ENCODE measurements at places on chromosomes 3 and 15.

DNA sequence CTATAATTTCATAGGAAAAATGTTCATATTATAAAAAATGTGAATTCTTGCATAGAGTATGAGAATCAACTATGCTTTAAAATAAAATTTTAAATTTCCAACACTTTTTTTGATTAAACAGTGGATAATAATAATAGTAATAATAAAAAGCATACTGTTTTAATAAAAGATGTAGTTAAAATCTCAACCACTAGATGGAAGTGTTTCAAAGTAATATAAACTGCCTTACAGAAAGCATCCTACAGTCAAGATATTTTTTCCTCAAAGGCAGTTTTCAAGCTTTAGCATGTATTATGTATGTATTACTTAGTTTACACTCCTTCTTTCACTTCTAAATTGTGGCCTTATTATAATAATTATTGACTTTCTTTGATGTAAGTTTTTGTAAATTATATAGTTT lies 217.5 kb downstream of the CHL1 start:
- DNase-seq, result no peak

- DNase-seq, result no peak
Observed at GRCh38 chr3:112736386-112736785, 95.4 kb upstream of the CCDC80 start.

GRCh38 chr3:12611117-12611516 lies 52.8 kb downstream of the RAF1 start:
- no peak for DNase-seq

- no peak for DNase-seq
Observed at GRCh38 chr3:168544097-168544957, 448.6 kb upstream of the GOLIM4 start.

GRCh38 chr3:12993517-12994356 lies 79.5 kb downstream of the IQSEC1 start:
- peak; percentile 34 for DNase-seq

DNA sequence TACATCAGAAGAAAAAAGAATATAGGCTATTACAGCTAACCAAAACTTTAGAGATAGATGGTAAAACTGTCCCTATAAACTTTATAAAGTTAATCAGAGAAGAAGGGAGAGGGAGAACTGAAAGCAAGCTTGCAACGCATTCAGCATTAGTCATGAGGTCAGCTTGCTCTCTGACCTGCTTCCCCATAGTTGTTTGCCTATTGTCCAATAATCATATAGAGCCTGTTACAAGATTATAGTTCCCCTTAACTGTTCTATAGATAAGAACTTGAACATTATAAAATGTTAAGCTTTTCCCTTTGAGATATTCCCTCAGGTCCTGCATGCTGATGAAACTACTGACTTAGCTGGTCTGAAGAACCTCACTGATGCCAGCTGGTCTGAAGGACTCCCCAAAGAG lies 74.5 kb downstream of the CPNE4 start:
- no peak for DNase-seq

DNA sequence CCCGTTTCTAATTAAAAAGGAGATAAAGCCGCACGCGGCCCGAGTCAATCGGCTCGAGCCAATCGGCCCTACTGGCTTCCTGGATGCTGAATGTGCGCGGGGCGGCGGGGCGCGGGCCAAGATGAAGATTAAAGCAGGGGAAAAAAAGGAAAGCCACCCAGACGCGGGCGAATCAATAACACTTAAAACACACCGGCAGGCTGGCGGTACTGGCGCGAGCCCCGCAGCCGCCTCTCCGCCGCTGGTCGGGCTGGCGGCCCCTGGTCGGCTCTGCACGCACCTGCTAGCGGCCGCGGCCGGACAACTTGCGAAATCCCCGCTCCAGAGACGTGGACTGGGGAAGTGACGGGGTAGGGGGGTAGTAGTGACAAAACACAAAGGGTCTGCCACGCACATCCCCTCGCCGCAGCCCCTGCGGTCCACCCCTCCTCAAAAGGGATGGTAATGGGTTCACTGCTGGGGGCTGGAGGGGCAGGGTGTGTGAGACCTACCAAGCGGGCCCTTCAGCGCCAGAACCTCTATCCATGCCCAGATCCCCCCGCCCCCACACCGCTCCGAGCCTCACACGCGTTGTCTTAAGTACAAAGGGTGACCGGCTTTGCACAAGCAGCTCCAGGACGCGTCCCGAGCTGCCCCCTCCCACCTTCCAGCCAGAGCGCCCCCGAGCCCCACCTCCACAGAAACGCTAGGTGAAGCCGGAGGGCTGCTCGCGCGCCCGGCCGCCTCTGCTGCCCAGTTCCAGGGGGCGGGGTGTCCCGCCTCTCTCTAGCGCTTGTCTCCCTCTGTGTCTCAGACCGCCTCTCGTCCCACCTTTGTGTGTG lies 1.4 kb downstream of the WNT7A start:
- DNase-seq, result no peak

- peak; percentile 71 for DNase-seq
Observed at GRCh38 chr3:30607032-30607833, 832 bp downstream of the TGFBR2 start.

DNA sequence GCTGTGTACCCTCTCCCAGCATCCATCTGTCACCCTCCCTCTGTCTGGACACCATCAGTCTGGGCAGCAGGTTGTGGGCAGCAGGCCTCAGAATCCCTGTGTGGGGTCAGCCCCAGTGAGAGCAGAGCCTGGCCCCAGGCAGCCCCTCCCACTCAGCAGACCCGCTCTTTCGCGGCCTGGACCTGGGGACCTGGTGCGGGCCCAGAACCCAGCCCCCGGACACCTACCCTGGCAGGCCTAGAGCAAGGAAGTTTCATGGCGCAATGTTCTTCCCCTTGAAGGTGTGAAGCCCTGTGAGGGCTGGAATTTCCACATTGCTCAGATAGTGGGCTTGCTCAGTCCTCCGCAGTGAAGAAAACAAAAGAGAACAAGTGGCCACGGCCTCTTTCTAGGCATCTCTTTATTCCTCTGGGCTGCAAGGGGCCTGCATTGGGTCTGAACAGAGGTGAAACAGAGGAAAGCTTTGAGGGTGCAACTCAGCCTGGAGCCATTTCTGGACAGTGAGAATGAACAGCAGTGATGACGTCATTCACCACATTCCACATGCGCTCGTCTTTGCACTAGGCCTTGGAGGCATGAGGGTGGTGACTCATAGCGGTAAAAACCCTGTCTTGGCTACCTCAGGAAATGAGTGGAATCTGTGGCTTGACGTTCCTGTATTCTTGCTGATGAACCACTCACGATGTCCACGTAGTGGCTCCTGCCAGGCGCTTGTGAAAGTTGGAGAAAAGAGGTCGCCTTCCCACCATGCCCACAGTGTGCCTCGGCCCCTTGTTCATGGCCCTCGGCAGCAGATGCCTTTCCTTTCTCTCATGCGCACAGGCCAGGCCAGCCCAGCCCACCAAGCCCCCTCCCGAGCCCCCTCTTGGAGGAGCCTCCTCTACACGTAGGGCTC lies 66.1 kb downstream of the SLC30A4 start:
- DNase-seq, result peak; percentile 37
